Activated T-helper 1 cell treated with anti-CD3 and anti-CD28 coated beads, Interleukin-2, amount 50 U/mL, for 16 hours (primary cell): ENCODE measurements at places on chromosomes 2 and 18.

DNA sequence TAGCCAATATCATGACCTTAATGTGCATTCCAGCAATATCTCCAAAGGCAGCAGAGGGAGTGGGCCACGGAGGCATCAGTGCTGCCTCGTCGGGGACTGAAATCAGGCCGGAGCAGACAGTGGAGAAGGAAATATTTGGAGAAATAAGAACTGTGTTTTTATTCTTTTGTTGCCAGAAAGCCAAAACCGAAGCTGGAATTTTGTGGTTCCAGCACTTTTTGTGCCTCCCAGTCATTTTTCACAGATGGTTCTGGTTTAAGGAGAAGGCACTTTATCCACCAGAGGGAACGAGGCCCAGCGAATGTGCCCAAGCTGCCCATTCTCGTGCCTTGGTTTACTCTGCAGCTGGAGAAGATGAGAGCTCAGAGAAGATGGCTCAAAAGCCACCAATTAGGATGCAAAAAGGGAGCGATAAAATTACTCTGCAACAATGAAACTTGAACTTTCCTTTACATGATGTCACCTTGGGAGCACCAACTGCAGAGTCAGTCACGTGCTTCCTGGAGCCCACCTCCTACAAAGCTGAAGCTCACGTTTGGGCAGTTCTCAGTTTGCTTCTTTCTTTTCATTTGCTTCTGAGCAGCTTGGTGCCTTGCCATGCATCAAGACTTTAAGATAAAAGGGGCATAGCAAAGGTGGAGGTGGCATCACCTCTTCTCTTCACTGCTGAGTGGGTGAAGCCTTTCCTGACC is 288.7 kb downstream of the LPIN1 start:
- no peak for DNase-seq

- DNase-seq, result no peak
These were observed 479.7 kb downstream of the PARD3B start for GRCh38 chr2:205024822-205025518.

DNA sequence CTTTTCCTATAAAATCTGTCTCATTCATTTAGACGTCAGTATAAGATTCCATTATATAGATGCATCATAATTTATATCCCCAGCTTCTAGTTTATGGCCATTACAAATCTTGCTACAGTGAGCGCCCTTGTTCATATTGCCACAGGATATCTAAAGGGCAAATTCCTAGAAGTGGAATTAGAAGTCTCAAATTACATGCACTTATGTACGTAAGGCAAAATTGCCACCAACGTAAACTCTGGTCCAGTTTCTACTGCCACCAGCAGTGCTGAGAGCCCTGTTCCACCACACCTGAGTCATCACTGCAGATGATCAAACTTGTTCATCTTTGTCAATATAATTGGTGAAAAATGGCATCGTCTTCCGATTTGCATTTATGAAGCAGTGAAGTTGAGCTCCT is 90.9 kb upstream of the ID2 start:
- no peak for DNase-seq

DNA sequence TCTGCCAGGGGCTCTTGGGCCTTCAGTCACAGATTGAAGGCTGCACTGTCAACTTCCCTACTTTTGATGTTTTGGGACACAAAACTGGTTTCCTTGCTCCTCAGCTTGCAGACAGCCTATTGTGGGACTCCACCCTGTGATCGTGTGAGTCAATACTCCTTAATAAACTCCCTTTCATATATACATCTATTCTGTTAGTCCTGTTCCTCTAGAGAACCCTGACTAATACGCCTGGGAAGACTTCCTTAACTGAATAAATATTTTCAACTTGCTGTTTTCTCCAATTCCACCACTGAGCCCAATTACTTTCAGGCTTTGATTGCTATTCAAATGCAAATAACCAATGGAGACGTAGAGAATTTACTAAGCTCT is 61.4 kb upstream of the CCDC195 start:
- DNase-seq, result no peak

DNA sequence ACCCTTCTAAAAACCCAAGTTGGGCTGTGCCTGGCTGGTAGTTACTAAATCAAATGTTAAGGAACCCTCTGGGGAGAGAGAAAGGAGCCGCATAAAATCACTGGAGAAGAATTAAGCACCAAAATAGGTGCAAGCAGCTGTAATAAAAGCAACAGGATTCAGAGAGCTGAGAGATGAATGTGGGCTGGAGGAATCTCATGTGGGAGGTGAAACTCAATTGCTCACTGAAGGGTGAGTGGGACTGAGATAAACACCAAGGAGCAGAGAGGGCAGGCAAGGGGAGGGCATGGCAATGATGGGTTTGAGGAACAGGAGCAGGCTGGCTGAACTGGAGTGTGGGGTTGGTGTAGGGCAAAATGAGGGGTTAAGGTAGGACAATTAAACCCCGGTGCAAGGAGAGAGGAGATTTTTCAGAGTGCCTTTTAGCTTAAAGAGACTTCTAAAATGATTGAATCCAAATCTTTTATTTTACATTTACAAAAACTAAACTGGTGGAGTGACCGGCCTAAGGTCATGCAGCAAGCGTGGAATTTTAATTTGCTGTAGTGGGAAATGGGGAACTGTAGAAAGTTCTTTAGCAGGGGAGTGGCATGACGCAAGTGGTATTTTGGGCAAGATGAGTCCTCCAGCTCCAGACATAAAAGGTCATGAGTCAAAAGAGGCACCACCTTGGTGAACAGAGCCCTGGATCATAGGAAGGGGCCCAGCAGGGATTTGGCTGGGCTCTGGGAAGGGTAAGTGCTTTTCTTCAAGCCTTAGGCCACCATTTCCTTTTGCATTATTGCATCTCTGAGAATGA is 10.5 kb downstream of the PLB1 start:
- no peak for DNase-seq
